ENCODE measurements at places on chromosomes 7 and 10.

GRCh38 chr7:79304711-79305110, 148.8 kb downstream of the MAGI2 start:
- no peak for DNase-seq

DNA sequence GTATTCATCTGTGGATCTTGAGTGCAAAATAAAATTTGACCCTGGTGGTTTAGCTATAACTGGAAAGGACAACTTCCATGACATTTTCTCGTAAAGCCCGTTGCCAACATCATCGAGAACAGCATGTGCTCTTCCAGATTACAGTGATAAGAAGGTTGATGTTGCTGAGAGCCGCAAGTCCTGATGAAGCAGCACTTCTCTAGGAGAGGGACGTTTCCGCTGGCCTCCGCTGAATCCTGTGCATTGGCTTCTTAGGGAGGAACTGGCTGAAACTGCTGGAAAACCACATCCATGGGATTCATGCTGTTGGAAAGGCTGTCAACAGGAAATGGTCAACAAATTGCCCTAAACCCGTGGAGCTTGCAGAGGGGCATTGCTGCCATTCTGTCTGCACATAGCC, 21.4 kb upstream of the ABCB5 start:
- DNase-seq, result no peak

DNA sequence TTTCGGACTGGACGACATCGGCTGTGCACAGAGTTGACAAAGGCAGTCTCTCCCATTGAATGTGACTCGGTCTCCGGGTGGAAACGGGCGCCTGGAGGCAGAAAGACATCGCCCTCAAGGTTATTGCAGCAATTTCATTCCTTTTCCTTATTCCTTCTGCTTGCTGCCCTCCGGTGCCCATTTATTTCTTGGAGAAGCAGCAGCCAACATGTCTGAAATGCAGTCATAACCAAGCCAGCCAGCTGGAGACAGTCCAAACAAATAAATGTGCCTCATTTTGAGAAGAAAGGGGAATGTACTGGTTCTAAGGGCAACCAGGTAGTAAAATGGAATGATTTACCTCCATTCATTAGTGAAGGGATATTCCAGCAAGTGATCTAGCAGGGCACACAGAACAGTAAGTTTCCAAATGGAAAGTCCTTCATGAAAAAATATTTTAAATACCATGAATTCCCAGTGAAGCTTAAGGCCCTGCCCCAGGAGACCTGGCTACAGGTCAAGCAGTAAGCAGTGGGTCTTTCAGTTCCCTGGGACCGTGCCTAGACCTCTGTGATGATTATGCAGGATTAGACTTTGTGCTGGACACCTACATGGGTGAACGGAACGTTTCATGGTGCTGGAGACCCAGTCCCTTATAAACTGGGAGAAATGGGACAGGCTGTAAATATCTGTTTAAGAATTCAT, 86.6 kb downstream of the ABLIM1 start:
- no peak for DNase-seq

GRCh38 chr10:17203416-17203815, 1.9 kb upstream of the TRDMT1 start:
- no peak for DNase-seq

- no peak for DNase-seq
These were observed 62.8 kb downstream of the CTBP2 start for GRCh38 chr10:125097409-125098070.

- no peak for DNase-seq
These were observed 491.7 kb downstream of the ARL4A start for GRCh38 chr7:13179011-13179582.

DNA sequence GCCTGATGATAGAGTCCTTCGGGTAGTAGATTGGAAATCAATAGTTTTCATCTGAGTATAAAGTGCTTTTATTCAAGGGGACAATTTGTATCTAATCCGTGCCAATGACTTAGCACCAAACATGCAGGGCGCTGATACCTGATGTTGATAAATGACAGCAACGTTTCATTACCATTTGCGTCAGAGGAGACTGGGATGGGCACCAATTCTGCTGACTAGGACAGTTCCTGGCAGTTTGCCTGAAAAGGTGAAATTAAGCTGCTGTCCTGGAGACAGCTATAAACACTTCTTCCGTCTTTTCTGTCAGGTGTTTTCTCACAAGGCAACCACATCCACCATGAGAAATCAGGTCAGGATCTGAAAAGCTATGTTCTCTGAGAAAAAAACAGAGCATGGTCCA, 1136.4 kb downstream of the TYW1 start:
- DNase-seq, result no peak

DNA sequence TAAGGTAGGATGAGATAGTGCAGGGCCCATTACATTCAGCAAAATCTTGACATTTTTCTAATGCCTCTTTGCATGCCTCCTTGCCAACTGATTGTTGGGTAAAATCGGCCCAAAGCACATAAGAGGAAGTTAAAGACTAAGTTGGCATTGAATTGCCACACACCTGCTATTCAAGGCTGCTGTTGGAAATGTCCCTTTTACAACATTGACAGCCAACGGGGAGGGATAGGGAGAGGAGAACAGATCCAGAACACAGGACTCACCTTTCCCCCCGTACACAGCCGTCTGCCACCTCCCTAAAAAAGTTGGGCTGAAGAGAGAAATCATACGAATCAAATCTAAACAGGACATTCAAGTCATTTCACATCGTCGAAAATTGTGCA, 695 bp downstream of the FAM237B start:
- DNase-seq, result no peak

DNA sequence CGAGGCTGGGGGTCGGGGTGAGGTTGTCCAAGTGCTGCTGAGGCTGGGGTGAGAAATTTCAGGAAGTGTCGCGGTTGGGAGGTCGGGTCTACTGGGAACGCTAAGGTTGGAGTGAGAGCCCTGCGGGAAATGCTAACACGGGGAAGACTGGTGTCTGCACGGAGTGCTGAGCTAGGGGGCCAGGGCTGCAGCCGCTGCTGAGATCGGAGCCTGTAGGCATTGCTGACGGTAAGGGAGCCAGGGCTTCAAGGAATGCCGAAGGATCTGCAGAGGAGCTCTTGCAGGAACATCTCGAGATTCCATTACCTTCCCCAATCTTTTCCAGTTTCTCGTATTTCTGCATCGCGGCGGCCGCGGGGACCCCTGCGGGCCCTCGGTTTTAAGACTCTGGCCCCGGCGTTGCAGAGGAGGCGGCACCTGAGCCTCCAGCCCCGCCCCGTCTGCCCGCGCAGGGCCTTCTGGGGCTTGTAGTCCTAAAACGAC, at the start of gene CDK5:
Gene CDK5, minus strand, starts transcription at position 392 of the 483 bp plus-strand sequence. Its CDS starts 49 bp downstream, at position 343.
- DNase-seq, result peak; percentile 62

Measured in AG08396 (cell line).